ENCODE measurements at places on chromosomes 6 and 20.

DNA sequence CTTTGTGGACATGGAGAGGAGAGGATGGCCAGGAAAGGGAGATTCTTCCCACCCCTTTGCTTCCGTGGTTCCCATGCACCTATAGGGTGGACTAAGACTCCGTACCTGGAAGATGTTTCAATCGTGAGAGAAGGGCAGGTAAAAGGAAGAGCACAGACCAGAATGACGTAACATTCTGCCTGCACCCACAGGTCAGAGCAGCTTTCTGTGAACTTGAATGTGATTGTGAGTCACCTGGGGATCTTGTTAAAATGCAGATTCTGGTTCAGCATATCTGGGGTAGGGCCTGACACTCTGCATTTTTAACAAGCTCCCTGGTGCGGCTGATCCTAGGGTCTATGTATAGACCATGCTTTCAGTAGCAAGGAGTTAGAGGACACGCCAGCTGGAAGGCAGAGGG, 164.1 kb upstream of the SGK1 start:
- no peak for DNase-seq

- DNase-seq = no peak
These were observed 315.1 kb downstream of the UBE3D start for GRCh38 chr6:82750556-82750955.

GRCh38 chr6:107793191-107793590, 30.9 kb downstream of the SCML4 start:
- no peak for DNase-seq

DNA sequence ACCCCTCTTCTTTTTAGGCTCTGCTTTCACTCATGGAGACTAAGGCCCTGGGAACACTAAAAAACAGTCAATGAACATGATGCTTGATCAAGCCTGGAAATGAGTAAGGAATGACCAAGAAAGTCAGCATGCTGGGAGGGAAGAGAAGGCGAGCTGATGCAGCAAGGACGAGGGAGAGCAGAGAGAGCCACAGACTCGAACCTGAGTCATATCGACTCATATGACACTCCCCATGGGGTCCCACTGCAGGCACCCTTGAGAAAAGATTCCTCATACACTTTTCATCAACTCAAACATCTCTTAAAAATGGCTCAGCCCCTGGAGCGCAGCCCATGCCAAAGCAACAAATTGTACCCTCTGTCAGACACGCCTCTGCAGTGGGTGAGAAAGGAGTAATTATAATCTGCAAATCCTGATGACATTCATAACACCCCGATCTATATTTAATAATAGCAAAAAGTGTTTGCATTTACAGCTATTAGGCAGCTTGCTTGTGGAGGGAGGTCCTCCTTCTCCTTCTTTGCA, 127.2 kb downstream of the F13A1 start:
- no peak for DNase-seq

- DNase-seq = no peak
These were observed 250.9 kb downstream of the LRFN2 start for GRCh38 chr6:40336296-40336695.

GRCh38 chr6:45647341-45648261, 269.9 kb upstream of the SUPT3H start:
- DNase-seq = no peak

DNA sequence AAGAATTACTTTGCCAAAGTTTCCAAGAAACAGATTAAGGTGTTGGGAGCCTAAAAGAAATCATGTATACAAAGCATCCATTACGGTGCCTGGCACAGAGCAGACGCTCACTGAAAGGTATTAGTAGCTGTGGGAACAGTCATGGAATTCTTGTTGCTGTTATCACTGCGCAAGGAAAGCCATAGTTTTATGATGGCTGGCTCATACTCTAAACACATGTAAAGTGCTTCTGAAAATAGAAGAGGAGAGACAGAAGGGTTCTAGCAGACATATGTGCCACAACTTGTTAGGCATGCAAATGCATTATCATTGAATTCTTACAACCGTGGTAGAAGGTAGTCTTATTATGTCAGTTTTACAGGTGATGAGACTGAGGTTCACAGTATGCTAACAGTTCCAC, 112.4 kb downstream of the TENT5A start:
- DNase-seq = no peak

DNA sequence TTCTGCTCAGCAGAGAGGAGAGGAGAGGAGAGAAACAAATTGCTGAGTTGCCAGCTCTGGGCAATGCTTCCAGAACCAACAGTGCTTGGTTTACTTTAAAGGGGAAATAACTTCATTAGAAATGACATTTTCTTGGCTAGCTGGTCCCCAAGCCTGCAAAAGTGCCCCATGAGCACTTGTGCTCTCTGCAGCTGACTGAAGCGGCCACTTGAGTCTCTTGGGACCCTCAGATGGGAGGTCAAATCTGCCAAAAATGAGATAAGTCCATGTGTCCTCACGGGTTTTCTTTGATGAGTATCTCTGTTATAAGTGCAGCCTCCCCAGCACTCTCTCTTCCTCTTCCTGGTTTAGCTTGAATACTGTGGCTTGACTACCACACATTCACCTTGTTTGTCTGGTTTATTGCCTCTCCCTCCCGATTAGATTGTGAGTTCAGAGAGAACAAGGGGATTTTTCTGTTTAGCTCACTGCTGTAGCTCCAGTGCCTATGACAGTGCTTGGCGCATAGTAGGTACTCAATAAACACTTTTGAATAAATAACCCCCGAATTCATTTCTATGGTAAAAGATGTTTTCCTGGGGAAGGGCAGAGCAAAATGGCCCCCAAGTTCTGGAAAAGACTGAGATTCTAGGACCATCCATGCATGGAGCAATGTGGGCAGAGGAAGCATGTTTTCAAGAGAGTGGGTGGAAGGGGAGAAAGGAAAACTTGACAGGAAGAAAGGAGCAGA, 7.0 kb upstream of the RIN2 start:
- no peak for DNase-seq

Data from activated T-cell treated with anti-CD3 and anti-CD28 coated beads for 48 hours (primary cell).